ENCODE measurements at places on chromosomes 6 and 20.

DNA sequence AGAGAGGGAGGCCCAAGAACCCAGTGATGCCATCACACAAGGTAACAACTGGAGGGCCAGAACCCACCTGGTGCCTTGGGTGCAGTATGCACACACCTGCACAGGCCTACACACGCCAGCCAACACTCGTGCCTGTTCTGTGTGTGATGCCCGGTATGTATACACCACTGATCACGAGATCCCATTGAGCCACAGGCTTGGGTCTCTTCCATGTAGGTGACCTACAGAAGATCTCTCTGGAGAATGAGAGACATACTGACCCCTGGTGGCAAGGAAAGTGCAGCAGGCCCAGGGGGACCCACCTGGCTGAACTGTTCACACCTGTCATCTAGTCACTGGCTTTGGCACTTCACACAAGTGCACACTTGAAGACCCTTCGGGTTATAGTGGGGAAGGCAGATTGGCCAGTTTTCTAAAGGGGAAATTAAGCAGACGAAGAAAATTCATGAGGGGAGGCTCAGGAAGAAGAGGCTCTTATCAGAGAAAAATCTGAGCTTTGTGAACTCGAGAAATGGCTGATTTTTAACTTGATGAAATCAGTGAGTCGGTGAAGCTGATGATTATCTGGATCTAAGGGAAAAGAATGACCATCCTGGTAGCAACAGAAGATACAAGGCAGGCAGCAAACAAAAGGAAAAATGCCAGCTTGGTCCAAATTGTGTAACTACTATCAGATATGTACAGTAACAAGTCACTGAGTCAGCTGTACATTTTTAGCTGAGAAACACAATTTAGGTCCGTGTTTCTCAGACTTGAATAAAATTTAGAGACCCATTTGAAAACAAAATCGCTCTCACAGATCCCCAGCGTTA, 69.1 kb upstream of the PBOV1 start:
- H3K27me3 ChIP-seq: no peaks in the 10 kb centered on the region
- no peaks in the 10 kb centered on the region for H3K4me1 ChIP-seq
- no peak for DNase-seq
- no peak overlapping the region for H3K27ac ChIP-seq

- H3K36me3 ChIP-seq: peaks cover 9% of the 10 kb centered on the region
- H3K27me3 ChIP-seq: no peaks in the 10 kb centered on the region
- peaks cover 7% of the 10 kb centered on the region for H3K4me1 ChIP-seq
These were observed 124.6 kb downstream of the WDR27 start for GRCh38 chr6:169577236-169577635.

GRCh38 chr6:122789182-122790027, at the start of gene SMPDL3A:
Gene SMPDL3A, plus strand, starts transcription at chr6:122789258. Its CDS starts 89 bp downstream, at chr6:122789347.
- peak within 1 kb of the TSS; percentile 87 for H3K4me3 ChIP-seq
- no peaks in the 10 kb centered on the region for H3K27me3 ChIP-seq
- DNase-seq: no peak
- no peaks in the 10 kb centered on the region for H3K36me3 ChIP-seq

GRCh38 chr6:89959883-89960282, 65.6 kb downstream of the GJA10 start:
- DNase-seq: no peak
- H3K4me3 ChIP-seq: no peak overlapping the region
- H3K36me3 ChIP-seq: no peaks in the 10 kb centered on the region
- no peaks in the 10 kb centered on the region for H3K4me1 ChIP-seq
- H3K27me3 ChIP-seq: no peaks in the 10 kb centered on the region

- no peaks in the 10 kb centered on the region for H3K36me3 ChIP-seq
- no peak for DNase-seq
- no peak overlapping the region for H3K27ac ChIP-seq
- no peak overlapping the region for H3K4me3 ChIP-seq
- no peaks in the 10 kb centered on the region for H3K4me1 ChIP-seq
These were observed 399.2 kb upstream of the AGPAT4 start for GRCh38 chr6:161673026-161673425.

DNA sequence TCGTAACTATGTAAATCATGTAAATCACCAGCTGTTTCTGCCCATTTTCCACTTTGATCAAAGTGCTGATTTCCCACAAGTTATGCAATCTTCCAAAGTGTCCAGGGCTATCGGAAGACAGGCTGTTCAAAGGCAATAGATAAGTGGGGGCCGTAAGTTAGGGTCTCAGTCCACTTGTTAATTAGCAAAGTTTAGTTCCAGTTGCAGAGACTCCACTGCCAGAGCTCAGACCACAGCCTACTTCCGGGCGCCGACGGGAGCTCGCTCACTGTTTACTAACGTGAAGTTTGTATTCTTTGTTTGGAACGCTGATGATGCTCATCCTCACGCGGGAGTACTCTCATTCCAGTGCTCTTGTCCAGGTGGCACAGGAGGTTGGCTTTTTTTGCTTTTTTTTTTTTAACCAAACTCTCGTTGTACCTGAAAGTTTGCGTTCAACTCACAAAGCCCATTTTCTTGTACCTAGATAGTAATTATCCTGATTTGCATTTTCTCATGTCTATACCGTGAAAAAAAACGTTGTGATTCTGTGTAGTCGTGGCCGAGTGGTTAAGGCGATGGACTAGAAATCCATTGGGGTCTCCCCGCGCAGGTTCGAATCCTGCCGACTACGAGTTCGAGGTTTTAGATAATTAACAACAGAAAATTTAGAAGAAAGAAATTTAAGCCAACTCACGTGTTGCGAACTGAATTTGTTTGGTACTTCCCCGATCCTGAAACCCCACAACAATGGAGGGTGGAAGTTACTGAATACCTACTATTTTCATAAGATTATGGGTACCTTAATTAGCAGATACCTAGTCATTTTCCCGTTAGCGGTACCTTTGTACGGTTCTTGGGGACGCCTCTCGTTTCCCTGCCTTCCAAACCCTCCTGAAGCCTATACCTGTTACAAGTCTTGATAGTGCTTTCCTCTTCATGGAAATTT, 29.9 kb upstream of the ZNF184 start:
- peak overlapping the region; percentile 25 for H3K4me3 ChIP-seq
- peak overlapping the region; percentile 40 for H3K27ac ChIP-seq
- H3K36me3 ChIP-seq: no peaks in the 10 kb centered on the region

DNA sequence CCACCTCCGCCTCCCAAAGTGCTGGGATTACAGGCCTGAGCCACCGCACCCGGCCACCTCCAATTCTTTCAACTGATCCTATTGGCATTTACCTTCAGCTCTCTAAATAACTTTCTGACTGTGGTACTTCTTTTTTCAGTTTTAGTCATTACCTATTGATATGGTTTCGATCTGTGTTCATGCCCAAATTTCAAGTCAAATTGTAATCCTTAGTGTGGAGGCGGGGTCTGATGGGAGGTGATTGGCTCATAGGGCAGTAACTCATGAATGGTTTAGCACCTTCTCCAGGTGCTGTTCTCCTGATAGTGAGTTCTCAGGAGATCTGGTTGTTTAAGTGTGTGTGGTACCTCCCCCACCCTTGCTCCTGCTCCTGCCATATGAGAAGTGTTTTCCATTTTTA, 140.9 kb downstream of the LPA start:
- H3K36me3 ChIP-seq: no peaks in the 10 kb centered on the region
- DNase-seq: no peak
- no peaks in the 10 kb centered on the region for H3K4me1 ChIP-seq
- no peak overlapping the region for H3K27ac ChIP-seq

DNA sequence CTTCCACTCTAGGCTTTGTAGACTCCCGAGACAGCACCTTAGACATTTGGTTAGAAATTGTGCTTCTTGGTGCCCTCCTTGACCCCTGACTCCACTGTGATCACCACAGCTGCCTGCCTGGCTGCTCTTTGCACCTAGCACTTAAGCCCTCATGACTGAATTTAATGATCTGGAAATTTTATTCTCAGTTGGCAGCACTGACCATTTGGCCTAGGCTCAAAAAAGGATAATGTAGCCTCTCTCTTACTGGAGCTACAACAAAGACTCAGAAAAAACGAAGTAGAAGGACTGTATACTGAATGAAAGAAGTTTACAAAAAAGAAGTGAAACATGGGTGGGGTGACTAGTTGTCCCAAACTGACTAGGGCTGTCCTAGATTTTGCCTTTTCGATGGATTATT, 11.3 kb upstream of the ABRACL start:
- no peak overlapping the region for H3K27ac ChIP-seq
- H3K27me3 ChIP-seq: no peaks in the 10 kb centered on the region
- no peak for DNase-seq

GRCh38 chr6:44071670-44072451, 55.4 kb downstream of the MRPL14 start:
- peaks cover 6% of the 10 kb centered on the region for H3K27me3 ChIP-seq
- H3K36me3 ChIP-seq: no peaks in the 10 kb centered on the region

GRCh38 chr6:87753131-87753685, 51.2 kb upstream of the AKIRIN2 start:
- DNase-seq: no peak
- H3K27me3 ChIP-seq: no peaks in the 10 kb centered on the region
- peaks cover 14% of the 10 kb centered on the region for H3K4me1 ChIP-seq
- H3K36me3 ChIP-seq: no peaks in the 10 kb centered on the region
- H3K27ac ChIP-seq: no peak overlapping the region
- no peak overlapping the region for H3K4me3 ChIP-seq

DNA sequence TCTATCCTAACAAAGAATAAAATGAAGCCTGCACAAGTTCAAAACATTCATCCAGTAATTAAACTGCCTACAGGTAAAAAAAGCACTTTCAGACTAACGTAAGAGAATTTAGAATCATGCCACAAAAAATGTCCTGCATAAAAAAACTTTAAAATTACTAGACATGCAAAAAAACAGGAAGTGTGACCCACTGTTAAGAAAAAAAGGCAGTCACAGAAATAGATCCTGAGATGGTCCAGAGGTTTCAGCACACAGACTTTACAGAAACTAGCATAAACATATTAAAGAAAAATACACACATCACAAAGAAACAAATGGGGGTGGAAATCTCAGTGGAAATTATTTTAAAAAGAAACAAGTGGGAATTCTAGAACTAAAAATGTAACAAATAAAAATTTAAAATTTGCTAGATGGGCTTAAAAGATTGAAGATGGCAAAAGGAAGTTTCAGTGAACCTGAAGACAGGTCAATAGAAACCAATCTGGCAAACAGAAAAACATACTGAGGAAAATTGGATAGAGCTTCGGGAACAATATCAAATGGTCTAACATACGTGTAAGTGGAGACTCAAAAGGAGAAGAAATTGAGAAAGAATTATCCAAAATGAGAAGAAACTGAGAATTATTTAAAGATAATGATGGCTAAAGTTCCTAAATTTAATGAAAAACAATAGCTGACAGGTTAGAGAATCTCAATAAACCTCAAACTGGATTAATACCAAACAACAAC, 3.4 kb upstream of the ZNF133 start:
- H3K36me3 ChIP-seq: no peaks in the 10 kb centered on the region
- H3K27ac ChIP-seq: no peak overlapping the region
- H3K4me3 ChIP-seq: no peak overlapping the region
- no peak for DNase-seq
- no peaks in the 10 kb centered on the region for H3K27me3 ChIP-seq

- H3K4me3 ChIP-seq: no peak overlapping the region
- peaks cover 5% of the 10 kb centered on the region for H3K4me1 ChIP-seq
- H3K27me3 ChIP-seq: no peaks in the 10 kb centered on the region
- H3K36me3 ChIP-seq: peaks cover 10% of the 10 kb centered on the region
- no peak for DNase-seq
These were observed 40.2 kb downstream of the MRPL14 start for GRCh38 chr6:44086931-44087574.

- DNase-seq: no peak
- H3K4me1 ChIP-seq: no peaks in the 10 kb centered on the region
- no peaks in the 10 kb centered on the region for H3K27me3 ChIP-seq
- no peak overlapping the region for H3K4me3 ChIP-seq
These were observed 9.6 kb downstream of the SLC35A1 start for GRCh38 chr6:87482366-87482765.

DNA sequence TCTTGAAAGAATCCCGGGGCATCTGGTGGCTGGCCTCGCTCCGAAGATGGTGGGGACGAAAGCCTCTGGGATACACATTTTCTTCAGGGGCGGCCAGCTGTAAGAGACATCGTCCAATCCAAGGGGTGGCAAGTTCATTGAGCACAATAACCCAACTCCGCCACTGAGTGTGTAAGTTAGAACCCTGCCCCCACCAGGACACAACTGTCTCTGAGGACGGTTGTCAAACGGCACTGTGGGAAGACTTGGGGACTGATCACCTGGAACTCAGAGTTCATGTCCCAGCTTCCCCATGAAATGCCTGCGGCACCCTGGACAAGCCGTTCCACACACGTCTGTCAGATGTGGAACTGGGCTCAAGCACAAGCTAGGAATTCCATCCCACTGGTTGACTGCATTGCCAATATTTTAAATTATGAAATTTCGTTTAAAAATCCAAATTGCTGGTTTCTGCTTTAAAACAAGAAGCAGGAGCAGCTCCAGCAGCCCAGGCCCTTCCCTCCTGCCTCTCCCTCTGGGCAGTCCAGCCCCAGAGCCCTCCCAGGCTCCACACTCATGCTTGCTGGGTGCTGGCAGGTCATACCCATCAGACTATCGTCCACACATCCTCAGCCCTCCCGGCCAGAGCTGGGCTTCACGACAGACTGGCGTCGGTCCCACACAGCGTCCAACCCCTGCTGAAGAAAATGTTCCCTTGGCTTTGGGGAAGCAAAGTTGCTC, 80.9 kb upstream of the AFDN start:
- H3K4me3 ChIP-seq: no peak overlapping the region
- no peak for DNase-seq
- peaks cover 4% of the 10 kb centered on the region for H3K4me1 ChIP-seq
- no peak overlapping the region for H3K27ac ChIP-seq
- H3K36me3 ChIP-seq: no peaks in the 10 kb centered on the region
- no peaks in the 10 kb centered on the region for H3K27me3 ChIP-seq

GRCh38 chr6:39362487-39362865, 40.0 kb upstream of the KCNK16 start:
- H3K27me3 ChIP-seq: no peaks in the 10 kb centered on the region
- no peak overlapping the region for H3K27ac ChIP-seq
- H3K36me3 ChIP-seq: no peaks in the 10 kb centered on the region
- no peak overlapping the region for H3K4me3 ChIP-seq
- H3K4me1 ChIP-seq: peaks cover 8% of the 10 kb centered on the region
- no peak for DNase-seq

DNA sequence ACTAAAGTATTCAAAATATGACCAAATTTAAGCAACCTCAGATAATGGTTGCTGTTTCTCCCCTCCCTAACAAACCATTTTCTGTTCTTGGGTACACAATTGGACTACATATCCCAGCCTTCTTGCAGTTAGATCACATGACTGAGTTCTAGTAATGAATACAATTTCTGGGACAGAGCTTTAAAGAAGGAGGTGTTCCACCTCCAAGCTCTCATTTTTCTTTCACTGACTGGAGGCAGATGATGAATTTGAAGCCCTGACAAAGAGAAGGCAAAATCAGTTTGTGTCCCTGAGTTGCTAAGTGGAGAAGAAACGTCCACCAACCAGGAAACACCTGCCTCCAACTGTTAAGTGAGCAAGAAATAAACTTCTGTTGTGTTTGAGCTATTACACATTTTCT, 117.2 kb downstream of the LCA5 start:
- no peaks in the 10 kb centered on the region for H3K4me1 ChIP-seq
- DNase-seq: no peak
- no peaks in the 10 kb centered on the region for H3K36me3 ChIP-seq
- no peak overlapping the region for H3K27ac ChIP-seq

GRCh38 chr6:140966676-140967075, 1166.0 kb upstream of the GJE1 start:
- H3K4me1 ChIP-seq: no peaks in the 10 kb centered on the region
- no peak for DNase-seq
